ENCODE measurements at places on chromosomes 3 and 15.

DNA sequence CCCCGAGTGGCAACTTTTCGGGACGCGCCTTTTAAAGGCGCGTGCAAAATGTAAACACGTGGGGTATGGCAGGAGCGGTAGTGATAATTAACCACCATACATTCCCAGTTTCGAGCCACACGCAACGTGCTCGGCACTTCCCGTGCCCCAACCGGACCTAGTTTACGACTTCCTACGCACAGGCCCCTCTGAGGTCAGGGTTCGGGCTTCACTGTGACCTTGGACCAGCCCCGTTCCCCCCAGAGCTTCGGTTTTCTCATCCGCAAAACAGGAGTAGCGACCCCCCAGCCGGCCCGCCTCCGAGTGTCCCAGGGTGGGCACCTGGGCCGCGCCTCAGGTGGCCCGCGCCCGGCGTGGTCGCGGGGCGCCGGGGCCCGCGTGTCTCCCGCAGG, 451 bp downstream of the CHCHD4 start:
- peak; percentile 64 for DNase-seq

- DNase-seq, result no peak
Observed at GRCh38 chr15:70427167-70428120, 329.7 kb upstream of the TLE3 start.

DNA sequence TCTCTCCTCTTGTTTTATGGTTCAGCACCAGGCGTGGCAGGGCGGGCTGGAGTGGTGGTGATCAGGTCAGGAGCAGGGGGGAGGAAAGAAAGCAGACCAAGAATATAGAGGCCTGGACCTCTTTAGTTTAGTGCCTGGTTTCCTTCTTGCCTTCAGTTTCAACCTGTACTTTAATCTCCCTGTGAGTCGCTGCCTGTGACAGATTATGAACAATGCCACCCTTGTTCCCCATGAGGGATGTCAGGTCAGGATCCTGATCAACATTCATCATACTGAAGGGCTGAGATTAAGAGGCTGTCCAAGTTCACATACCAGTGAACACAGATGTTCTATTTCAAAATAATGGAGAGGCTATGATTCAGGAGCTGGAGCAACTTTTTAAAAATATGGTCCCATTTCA, 11.4 kb downstream of the ENTPD3 start:
- DNase-seq, result no peak

DNA sequence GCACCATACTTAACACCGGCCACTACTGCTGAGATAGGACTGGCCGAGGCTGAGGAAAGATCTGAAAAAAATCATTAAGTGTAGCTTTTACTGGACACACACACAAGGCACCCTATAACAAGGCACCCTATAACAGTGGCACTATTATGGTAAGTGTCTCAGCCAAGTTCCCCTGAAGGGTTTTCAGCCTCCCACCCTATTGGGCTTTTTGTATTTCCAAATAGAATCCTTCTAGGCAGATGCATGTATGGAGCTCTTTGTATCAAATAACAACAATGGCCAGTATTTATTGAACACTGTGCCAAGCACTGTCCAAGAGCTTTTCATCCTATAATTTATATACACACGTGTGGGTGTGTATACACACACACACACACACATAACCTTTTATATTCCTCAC, 6.7 kb upstream of the DNAJA4 start:
- no peak for DNase-seq

DNA sequence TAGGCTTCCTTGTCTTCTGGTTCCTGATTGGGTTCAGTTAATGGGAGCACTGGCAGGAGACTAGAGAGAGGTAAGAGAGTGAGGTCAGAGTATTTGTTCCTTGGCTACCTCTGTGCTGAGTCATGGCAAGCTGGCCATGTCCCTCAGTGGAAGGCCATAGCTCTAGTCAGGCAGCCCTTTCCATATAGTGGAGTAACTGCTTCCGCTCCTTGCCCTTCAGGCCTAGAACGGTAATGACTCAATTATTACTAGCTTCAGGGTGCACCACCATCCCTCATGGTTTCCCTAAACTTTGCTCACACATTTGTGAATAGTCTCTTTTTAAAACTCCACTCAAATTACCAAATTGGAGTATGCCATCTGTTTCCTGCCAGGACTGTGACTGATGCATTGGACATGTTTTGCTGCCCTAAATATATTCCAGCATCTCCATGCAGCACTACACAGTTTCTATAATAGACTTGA, 10.5 kb upstream of the ANO10 start:
- peak; percentile 93 for DNase-seq

DNA sequence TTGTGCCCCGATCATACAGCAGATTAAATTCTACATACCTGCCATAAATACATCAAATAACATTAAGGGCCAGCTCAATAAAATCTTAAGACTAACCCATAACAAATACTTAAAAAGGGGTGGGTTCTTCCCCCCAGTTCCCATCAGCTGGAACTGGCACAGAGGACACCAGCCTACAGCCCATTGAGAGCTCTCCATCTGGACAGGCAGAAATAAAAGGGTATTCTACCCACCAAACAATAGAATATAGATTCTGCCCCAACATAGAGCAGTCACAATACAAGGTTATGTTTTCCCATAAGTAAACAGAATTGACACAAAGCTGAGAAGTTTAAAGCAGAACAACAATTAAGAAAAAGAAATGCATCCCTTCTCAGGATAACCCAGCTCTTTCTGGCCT, 11.9 kb downstream of the CPOX start:
- no peak for DNase-seq

DNA sequence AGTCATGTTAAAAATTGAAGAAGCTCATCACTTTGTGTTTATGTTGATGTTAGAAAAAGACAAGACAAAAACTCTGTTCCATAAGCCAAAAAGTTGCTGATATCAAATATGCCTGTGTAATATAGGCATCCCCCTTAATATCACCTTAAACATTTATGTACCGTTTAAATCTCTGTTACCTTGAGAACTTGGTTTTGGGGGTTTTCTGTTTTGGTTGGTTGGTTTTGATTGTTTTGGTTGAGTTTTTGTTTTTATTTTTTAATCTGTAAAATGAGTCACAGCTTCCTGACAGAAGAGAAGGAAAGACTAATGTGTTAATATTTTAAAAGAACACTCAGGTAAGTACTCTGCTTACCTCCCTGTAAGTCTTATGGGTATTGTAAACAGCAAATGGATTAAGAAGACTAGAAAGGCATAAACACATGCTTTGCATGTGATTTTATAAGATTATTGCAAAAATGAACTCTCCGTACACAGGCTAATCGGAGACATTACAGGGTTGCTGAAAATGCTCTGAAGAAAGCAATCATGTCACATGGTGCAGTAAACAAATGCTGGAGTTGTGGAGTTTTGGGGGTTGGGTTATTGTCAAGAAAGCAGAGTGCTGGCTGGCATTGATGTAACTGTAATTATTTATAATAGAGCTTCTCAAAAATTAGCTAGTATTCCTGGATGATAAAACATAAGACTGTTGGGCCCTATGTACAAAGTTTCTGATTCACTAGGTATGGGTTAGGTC, 69.5 kb upstream of the MBNL1 start:
- DNase-seq, result no peak

GRCh38 chr3:78569804-78570203, 1198.0 kb downstream of the ROBO1 start:
- DNase-seq, result no peak

DNA sequence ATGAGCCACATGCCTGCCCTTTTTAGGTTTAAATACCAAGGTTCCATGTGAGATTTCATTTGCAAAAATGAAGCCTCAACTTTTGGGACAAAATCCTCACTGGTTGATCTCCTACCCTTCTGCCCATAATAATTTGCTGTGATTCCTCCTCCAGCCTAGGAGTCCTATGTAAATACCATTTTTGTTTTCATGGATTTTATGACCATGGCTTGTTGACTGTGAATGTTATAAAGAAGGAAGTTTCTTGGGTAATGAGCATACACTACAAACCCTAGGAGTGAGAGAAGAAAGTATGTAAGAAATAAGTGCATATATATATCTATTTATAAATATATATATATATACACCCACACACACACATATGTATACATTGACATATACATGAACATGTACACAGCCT, 13.1 kb downstream of the RLBP1 start:
- no peak for DNase-seq

DNA sequence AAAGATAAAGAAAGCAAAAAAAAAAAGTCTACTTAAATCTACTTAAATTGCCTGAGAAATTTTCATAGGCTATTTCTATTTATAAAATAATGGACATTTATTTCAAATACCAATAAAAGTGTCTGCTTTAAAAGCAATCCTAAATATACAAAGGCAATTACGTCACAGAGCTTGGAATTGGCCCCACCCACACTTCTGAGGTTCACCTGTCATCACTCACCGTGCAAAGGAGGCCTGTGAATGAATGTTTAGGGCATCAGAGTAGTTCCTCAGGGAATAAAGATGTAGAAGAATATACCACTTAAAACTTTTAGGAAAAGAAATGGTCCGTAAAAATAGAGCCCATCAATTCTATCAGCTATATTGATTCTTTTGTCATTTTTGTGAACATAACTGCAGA, 621.8 kb downstream of the ROBO1 start:
- no peak for DNase-seq

- DNase-seq, result peak; percentile 54
Observed at GRCh38 chr3:89851974-89852621, 744.7 kb downstream of the EPHA3 start.

- no peak for DNase-seq
Observed at GRCh38 chr3:133058243-133058642, 20.1 kb downstream of the TMEM108 start.

DNA sequence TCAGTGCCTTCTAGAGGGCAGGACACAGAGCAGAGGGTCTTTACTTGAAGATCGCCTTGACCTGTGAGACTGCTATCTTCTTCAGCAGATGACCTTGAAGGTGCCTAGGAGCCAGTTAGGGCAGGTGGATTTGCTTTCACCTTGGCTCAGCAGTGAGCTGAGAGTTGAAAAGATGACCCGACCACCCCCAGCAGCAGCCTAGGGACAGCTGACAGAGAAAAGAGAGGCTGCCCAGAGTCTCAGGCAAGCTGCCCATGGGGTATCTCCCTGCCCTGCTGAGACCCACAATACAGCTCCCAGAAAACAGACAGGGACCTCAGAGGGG, 453 bp upstream of the LTF start:
- no peak for DNase-seq

DNA sequence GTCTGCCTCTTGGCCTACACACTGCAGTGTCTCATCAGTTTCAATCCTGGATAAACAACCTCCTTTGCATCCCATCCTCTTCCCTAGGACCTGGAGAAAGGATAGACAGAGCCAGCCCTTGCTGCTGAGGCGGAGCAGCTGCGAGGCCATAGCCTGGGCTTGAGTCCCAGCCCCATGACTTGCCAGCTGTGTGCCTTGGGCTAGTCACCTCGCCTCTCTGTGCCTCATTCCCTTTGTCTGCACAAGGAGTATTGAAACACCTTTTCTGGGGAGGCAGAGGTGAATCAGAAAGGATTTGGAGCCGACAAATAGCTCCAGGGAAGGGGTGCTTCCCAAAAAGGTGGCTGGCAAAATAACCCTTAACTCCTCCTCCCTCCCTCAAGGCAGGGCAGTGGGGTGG, 65.0 kb upstream of the SLC6A1 start:
- DNase-seq, result no peak

DNA sequence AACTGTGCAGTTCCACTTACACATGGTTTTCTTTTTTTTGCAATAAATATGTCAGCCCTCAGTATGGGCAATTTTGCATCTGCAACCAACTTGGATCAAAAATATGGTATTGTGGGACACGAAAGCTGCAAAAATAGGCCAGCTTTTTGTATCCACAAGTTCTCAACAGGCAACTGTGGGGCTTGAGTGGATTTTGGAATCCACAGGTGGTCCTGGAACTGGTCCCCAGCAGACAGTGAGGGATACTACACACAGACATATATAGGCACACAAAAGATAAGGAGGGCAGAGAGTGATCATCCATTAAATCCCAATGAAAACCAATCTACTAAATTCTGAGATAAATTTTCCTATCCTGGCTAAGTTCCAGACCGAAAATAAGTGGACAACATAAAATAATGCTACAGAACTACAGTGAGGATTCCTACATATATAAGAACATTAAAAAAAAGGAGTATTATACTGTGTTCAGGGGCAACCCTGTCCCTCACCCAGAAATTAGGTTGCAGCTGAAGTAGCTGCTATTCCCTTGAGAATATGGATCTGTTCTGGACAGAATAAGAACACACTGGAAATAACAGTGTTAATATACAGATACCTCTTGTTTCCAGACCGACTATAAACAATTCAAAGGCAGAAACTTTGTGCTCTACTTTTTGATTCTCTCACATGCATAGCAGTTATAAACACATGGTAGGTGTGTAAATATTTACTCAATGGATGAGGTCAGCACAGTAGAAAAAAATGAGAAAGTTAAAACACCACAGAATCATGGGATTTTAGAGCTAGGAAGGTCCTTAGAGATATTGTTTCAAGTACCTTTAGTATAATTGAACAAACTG, 25.4 kb downstream of the DENND4A start:
- DNase-seq, result no peak
